Activated T-cell treated with anti-CD3 and anti-CD28 coated beads for 4 hours (primary cell): ENCODE measurements at places on chromosomes 12 and 14.

DNA sequence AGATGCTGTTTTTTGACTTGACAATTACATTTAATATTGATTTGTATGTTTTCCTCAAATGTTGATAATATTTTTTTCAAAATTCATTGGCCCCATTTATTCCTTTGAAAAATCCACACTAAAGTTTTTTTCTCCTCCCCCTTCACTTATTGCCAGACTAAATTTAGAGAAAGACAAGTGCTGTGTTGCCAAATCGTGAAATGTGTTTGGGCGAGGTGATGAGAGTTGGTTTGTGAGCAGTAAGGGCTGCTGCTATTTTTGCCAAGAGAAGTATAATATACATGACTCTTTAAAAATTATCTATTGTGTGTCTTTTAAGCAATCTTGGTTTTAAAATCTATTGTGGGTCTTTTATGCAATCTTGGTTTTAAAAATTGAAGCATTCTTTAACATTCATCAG is 188.9 kb downstream of the PPFIA2 start:
- DNase-seq = no peak

DNA sequence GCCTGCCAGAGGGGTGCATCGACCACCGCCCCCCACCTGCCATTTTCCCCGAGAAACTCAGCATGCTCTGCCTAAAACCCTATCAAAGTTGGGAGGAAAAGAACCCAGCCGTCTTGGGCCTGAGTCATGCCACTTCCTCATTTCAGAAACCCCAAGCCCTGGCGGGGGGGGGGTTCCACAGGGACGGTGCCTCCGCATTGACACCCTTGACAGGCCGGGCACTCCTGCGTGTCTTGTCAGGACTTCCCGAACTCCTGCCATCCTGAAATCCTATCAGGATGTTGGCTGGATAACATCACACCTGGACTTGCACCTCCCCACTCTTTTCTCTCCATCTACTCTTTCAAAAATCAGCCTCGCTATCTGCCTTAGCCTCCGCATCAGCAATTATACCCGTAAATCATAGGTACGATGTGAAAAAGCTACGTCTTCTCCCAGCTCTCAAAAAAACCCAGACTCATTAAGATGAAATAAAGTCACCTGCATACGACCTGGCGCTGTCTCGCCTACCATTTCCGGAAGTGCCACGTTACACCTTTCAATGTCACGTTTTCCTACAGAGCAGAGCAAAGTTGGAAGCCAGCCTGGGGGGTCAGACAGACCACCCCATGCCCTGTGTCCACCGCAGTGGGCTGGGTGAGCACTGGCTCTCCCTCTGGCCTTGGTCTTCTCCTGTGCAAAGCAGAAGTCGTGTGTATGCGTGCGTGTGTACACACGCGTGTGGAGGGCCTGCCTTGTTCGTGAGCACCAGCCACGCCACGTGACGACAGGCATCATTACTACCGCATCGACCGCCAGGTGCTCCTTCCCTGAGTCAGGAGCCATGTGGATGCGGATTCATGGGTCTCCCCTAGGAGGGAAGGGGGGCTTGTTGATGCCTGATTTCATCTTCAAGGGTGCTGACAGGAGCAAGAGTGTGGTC is 96.7 kb downstream of the RFLNA start:
- peak; percentile 40 for DNase-seq

DNA sequence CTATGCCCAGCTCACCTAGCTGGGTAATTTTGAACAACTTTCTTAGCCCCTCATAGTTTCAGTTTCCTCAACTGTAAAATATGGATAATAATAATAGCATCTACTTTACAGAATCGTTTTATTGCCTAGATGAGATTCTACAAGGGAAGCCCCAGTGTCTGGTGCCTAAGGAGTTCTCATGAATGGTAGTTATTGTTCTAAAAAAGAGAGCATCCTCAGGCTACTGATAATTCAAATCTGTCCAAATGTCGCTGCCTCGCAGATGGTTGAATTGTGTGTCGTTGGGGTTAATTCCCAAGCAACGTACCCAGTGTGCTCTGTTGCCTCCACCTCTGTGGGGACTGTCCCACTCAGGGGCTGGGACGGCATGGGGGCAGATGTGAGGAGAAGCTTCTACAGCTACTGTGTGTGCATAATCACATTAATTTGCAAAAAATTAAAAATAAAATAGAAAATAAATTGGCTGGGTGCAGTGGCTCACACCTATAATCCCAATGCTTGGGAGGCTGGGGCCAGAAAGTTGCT is 71.6 kb upstream of the CEP83 start:
- DNase-seq = no peak

DNA sequence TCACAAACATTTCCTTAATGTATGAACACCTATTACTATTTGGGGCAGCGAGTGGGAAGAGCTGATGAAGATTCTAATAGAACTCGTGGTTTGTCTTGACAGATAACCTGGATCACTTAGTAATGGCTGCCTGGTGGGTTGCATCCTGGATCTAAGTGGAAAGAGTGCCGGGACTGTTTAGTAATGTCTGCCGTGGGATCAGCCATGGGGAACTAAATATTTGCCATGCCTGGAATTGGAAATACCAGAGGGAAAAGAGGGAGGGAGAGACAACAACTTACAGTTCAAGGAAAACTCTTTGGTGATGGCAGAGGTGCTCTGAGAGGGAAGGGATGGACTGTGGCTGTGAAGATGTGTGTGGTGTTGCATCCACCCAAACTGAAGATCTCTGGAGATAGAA is 21.3 kb upstream of the CCDC63 start:
- no peak for DNase-seq

- DNase-seq = no peak
Measured at GRCh38 chr12:74401966-74402365, 135.7 kb upstream of the ATXN7L3B start.

GRCh38 chr12:27822076-27822712 is 42.2 kb upstream of the MANSC4 start:
- peak; percentile 45 for DNase-seq

DNA sequence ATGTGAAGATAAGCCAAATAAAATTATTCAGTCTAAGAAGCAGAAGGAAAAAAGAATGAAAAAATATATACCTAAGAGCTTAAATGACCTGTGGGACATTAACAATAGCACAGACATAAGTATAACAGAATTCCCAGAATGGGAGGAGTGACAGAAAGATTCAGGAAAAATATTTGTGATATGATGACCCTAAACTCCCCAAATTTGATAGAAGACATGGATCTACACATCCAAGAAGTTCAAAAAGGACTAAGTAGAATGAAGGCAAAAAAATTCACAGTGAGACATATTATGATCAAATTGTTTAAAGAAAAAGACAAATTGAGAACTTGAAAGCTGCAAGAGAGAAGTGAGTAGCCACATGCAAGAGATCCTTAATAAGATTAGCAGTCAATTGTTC is 211.4 kb upstream of the OR4E1 start:
- no peak for DNase-seq

- DNase-seq = no peak
Measured at GRCh38 chr14:101288436-101289229, 272.7 kb upstream of the DIO3 start.
